Neural crest cell (in vitro differentiated cells): ENCODE measurements at places on chromosomes 5 and 9. TPM values are rescaled to one million over a fixed set of nuclear protein-coding genes. Genes with fewer than 3 reads are reported as not detected.

DNA sequence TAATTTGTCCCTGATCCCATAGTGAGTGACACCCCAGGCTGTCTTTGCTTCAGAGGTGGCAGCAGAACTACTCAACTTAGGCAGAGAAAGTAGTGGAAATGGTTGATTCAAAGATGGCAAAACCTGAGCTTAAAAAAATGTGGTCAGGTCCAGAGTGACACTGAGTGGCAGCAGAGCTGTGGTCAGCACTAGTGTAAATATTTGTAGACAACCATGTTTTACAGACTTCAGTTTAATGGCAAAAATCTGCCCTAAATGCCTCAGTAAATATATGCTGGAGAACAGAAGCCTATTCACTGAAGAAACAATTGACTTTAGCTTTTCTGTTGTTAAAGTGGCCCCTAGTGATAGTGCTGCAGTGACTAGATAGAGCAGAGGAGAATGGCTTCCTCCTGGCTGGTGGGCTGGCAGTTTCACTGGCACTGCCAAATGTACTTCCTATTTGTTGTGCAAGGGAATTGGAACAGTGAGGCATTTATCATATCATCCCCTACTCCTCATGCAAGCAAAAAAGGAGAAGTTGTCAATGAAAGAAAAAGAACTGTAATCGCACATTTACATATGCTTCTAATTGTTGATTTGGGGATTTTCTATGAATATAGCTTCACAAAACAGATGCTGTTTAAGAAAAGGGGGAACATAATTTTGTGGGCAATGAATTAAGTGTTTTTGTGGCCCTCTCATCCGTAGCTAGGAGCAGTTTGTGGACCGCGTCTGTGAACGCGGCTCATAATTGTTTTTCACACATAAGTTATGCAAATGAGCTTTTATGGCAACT lies 12.0 kb downstream of the PBX3 start:
- H3K27ac ChIP-seq: peak overlapping the region; percentile 29
- H3K4me3 ChIP-seq: peak overlapping the region; percentile 71
- peaks cover 67% of the 10 kb centered on the region for H3K4me1 ChIP-seq
- H3K36me3 ChIP-seq: no peaks in the 10 kb centered on the region

CSNK1G3 gene
- 43.2 and 43.3 TPM in 2 replicates for total RNA-seq

- H3K4me1 ChIP-seq: peaks cover 14% of the 10 kb centered on the region
- no peaks in the 10 kb centered on the region for H3K27me3 ChIP-seq
- peaks cover 25% of the 10 kb centered on the region for H3K36me3 ChIP-seq
Observed at GRCh38 chr9:2758162-2758897, 41.0 kb downstream of the KCNV2 start.

- no peak overlapping the region for H3K4me3 ChIP-seq
- DNase-seq: no peak
- peak overlapping the region; percentile 7 for H3K27ac ChIP-seq
- peaks cover 6% of the 10 kb centered on the region for H3K36me3 ChIP-seq
- peaks cover 4% of the 10 kb centered on the region for H3K4me1 ChIP-seq
Observed at GRCh38 chr9:105503881-105504280, 54.0 kb upstream of the FKTN start.

DNA sequence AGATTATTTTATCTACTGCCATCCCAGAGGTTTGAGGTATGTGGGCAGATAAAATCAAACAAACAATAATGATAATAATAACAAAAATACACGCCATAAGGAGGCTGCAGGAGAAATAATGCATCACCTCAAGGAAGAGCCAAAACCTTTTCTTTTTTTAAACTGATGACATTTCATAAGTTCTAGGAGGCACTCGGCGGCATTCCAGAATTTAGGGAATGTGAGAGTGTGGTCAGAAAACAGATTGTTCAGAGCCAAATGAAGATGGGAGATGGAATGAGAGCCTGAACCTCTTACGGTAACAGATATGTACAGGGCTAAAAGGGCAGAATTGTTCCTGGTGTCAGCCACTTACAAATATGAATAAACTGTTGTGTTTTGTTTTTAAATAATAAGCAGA lies 615.0 kb upstream of the CHD1 start:
- peaks cover 5% of the 10 kb centered on the region for H3K4me1 ChIP-seq
- no peaks in the 10 kb centered on the region for H3K36me3 ChIP-seq
- no peak for DNase-seq
- no peak overlapping the region for H3K4me3 ChIP-seq
